AG08396 (cell line): ENCODE measurements at places on chromosomes 13 and 19.

DNA sequence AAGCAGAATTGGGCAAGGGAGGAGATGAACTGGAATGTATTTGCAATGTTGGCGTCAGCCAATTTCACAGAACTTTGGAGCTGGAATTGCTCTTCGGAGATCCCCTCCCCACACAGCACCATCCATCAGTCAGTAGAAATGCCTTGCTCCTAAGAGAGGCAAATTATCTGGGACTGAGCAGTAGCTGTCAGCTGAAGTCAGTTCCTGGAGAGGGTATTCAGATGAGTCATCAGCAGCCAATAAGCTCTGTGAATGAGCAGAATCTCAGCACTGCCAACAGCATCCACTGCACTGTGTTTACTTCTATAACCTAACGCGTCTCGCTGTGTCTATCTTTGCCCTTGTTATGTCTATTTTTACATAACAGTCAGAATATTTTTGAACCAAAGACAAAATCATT lies 213.7 kb downstream of the SLITRK5 start:
- DNase-seq, result no peak

GRCh38 chr13:110536006-110536693 lies 25.4 kb downstream of the RAB20 start:
- DNase-seq, result no peak

- no peak for DNase-seq
Measured at GRCh38 chr19:5850743-5851293, 431 bp downstream of the FUT3 start.

GRCh38 chr19:37361994-37362393 lies 8.9 kb upstream of the ZNF527 start:
- DNase-seq, result no peak

DNA sequence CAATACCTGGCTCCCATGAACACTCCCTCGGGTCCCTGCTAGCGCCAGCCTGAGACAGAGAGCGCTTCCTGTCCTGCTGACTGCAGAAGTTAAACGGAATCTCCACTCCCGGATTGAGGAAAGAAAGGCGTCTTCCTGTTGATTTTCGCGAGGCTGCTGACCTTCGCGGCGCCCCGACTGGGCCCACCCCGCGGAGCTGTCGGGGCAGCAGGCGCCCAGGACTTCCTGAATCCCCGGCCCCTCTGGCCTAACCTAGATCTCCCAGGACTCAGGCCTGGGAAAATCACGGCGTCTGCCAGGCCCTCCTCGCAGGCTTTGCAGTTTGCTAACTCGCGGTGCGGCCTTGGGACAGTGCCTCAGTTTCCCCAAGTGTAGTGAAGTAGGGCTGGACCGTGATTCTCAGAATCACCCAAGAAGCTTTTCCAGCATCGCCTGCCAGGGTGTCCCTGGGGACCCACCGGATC lies 108.8 kb downstream of the KCTD15 start:
- DNase-seq, result no peak

DNA sequence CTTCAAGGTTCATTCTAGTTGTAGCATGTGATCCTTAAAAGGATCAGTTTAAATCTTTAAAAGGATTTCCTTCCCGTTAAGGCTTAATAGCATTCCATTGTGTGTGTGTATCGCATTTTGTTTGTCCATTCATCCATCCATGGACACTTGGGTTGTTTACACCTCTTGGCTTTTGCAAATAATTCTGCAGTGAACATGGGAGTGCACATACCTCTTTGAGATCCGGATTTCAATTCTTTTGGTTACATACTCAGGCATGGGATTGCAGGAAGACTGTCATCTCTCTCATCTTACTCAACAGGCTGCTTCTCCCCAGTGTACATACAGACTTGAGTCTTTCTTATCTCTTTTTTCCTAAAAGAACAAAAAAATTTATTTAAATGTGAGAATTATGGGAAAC lies 1.2 kb downstream of the RNF113B start:
- no peak for DNase-seq

- no peak for DNase-seq
Measured at GRCh38 chr13:19592657-19593180, 31.4 kb upstream of the TPTE2 start.

GRCh38 chr19:7846155-7846646 lies 16.2 kb downstream of the EVI5L start:
- no peak for DNase-seq

DNA sequence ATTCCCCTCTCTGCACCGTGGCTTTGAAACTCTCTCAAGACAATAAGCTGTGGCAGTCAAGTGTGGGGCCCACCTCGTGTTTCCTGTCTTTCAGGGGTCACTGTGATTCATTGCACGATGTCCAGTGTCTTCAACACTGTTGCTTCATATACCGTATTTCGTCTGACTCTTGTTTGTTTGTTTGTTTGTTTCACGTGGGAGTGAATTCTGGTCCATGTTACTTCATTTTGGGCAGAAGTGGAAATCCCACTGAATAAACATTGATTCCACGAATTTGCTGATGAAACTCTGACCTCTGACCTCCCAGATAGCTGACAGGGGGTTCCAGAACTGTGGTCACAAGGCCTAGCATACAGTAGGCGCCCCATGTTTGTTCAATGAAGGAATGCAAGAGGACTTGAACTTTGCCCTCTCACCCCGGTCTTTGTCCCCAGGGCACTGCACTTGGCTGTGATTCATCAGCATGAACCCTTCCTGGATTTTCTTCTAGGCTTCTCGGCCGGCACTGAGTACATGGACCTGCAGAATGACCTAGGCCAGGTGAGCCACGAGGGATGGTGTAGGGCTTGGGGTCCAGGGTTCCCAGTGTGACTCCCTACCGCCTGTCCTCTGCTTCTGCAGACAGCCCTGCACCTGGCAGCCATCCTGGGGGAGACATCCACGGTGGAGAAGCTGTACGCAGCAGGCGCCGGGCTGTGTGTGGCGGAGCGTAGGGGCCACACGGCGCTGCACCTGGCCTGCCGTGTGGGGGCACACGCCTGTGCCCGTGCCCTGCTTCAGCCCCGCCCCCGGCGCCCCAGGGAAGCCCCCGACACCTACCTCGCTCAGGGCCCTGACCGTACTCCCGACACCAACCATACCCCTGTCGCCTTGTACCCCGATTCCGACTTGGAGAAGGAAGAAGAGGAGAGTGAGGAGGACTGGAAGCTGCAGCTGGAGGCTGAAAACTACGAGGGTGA lies 5.1 kb downstream of the NFKBIB start:
- DNase-seq, result no peak

DNA sequence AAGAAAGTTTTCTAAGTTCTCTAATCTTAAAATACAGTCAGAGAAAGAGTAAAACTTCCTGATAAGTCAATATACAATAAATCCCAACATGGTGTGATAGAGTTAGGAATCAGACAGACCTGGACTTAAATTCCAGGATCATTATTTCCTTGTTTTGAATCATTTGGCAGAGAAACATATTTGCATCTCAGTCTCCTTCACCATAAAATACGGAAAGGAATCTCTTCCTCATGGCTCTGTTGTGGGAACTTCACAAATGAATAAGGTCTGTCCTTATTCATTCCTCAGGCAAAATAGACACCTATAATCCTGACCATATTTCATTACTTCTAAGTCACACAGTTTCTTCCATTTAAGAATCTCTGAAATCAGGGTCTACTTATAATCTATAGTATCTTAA lies 19.3 kb upstream of the SERP2 start:
- DNase-seq, result no peak

DNA sequence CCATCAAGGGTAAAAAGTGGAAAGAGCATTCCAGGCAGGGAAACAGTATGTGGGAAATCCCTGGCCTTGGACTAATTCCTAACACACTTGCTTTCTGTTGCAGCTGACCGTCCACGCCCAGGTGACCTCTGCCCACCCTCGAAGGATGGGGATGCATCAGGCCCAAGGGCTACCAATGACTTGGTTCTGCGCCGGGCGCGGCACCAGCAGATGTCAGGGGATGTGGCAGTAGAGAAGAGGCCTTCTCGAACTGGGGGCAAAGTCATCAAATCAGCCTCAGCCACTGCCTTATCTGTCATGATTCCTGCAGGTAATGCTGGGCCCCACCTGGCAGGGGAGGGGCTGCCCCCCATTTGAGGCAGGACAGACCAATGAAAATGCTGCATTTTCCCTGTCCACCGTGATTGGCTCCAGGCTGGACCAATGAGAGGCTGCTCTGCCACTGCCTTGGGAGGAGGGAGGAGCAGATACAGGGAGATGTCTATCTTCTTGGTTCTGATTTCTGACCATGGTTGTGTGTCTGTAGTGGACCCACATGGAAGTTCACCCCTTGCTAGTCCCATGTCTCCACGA lies 12.6 kb downstream of the DNASE2 start:
- DNase-seq, result peak; percentile 65

GRCh38 chr13:27347211-27347772 lies 76.7 kb downstream of the RASL11A start:
- DNase-seq, result no peak

DNA sequence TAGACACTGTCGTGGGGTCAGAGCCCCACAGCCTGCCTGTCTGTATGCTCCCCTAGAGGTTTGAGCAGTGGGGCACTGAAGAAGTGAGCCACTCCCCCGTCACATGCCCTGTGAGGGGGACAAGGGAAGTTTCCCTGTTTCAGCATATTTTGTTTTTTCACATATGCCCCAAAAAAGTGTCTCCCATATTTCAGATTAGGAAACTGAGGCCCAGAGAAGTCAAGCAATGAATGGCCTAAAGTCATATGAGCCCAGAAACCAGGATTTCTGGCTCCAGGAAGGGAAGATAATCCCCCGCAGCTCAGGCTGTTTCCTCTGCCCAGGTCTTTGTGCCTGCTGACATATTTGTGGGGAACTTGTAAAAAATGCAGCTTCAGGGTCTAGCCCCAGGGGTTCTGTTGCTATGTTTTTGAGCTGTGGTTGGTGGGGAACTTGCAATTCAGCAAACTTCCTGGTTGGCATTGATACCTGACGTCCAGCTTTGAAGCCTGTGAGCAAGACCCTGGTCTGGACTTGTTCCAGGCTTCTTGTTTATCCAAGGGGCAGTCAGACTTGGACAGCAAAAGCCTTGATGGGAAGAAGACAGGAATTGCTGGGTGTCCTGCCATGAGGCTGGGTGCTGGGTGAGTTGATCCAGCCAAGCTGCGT lies 9.5 kb downstream of the RASL11A start:
- DNase-seq, result no peak

DNA sequence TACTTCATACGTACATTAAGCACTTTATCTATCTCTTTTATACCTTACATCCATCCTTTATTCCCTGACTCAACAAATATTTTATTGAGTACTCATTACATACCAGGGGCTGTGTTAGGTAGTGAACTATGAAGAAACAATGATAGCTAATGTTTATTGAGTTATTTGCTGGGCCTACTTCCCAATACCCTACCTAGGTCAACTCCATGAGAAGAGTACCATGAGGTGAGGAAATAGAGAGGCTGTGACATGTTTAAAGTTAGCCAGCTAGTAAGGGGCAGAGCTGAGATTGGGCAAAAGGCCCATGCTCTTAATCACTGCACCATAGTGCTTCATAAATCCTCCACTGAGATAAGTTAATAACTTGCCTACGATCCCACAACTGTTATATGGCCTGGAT lies 79.9 kb downstream of the FREM2 start:
- DNase-seq, result no peak

GRCh38 chr13:31747291-31747690 lies 8.0 kb downstream of the RXFP2 start:
- no peak for DNase-seq

- DNase-seq, result no peak
Measured at GRCh38 chr19:17542042-17542441, 13.4 kb upstream of the COLGALT1 start.

GRCh38 chr13:19587635-19588300 lies 26.4 kb upstream of the TPTE2 start:
- peak; percentile 34 for DNase-seq

DNA sequence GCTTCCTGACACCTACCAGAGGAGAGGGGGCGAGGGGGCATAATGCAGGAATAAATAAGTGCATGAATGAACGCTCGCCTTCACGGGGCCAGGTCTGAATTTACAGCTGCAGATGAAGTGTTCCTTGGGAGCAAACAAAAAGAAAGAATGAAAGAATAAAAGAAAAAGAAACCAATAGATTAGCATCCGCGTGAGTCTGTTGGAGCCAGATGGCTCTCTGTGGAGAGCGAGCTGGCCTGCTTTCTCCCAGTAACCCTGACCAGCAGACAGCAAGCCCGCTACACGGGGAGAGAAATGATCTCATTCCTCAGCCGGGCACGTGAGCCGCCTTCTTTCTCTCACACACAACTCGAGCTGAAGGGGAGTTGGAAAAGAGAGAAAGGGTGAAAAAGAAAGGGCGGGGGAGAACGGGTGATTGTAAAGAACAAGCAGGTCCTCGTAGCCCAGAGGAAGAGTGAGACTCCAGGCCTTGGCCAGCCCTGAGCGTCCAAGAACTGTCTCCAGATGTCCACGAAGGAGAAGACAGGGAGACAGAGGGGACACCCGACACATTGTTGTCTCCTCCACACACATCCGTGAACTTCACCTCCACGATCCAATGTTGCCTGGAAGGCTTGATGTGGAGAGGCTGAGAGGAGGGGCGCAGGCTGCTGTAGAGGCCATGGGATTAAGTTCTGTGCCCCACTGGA lies 81.4 kb downstream of the RNASEH2B start:
- DNase-seq, result peak; percentile 77

DNA sequence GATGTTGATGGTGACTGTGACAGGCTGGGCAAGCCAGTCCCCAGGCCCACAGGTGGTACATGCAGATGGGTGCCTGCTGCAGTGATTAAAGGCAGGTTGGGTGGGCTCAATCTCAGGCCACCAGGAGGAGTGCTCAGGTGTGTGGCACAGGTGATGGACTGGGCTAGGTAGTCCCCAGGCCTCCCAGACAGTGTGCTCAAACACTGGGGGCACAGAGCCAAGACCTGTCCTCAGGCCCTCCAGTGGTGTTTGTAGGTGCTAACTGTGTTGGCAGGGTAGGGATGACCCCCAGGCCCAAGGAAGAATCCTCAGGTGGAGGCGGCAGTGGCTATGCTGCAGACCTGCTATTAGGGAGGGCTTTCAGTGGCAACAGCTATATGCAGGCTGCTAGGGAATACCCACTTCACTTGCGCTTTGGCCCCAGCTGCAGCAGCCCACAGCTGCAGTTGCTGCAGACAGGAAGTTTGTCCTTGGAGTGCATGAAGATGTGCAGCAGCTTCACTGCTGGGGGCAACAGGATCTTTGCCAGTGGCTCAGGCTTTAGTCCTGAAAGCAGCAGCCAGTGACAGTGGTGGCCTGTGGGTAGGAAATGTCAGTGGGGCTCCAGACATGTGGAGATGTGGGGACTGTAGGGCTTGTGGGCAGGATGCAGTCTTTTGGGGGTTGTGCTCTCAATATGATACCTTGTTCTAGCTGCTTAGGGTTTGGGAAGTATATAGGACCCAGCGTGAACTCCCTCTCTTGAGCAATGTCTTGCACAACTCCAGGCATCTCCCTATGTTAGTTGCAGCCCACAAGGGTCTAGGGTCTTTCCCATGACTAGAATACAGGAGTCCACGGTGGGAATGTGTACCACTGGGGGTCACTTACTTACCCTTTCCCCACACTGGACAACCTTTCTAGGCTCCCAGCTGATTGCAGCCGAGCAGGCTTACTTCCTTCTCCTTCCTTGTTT lies 54.1 kb upstream of the MLNR start:
- no peak for DNase-seq

GRCh38 chr19:24054044-24054935 lies 32.7 kb upstream of the ZNF254 start:
- DNase-seq, result peak; percentile 43

DNA sequence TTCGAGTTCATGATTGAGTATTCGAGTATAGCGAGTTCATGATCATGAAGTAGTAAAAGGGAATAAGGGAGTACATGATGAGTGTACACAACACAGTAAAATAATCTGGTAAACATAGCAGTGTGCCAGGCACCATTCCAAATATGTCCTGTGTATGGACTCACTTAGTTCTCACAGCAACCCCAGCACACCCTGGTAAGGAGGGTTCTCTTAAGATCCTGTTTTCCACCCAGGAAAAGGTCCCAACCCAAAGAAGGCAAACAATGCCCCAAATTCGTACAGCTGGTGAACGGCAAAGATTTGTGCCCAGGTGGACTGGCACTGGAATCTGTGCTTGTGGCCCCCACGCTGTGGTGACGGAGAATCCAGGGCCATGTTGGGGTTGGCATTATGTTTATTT lies 21.4 kb downstream of the HPN start:
- no peak for DNase-seq
